ENCODE measurements at places on chromosomes 11 and 22. TPM values are rescaled to one million over a fixed set of nuclear protein-coding genes. Genes with fewer than 3 reads are reported as not detected.

DNA sequence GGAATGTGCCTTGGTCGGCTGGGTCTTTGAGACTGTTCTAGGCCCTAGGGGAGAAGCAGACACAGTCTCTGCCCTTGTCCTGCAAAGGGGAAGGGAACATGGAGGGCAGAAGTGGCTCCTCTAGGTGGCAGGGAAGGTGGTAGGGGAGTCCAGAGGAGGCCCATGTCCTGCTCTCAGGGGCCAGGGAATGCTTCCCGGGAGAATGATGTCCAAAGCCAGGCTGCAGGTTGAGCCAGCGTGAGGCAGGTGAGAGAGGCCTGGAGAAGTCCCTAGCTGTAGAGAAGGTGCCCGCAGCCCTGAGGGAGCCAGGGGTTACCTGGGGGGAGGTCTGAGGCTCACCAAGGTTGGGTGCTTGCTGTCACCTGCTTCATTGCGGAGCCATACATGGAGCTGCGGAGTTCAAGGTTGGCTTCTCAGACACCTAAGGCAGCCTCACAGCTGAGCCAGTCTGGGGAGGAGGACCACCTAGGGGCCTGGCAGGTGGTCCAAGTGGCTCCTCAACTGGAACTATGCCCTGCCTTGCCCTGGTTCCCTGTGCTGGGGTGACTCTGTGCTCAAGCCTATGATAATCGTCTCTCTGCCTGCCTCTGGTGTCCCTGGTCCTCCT lies 46.1 kb downstream of the SMIM38 start:
- no peak for DNase-seq

- no peak for DNase-seq
Observed at GRCh38 chr11:131064373-131064991, 148.2 kb upstream of the SNX19 start.

- DNase-seq: no peak
Observed at GRCh38 chr22:19873960-19874306, 19.3 kb upstream of the GNB1L start.

Gene OR52A1
- not detected for total RNA-seq

- DNase-seq: no peak
Observed at GRCh38 chr11:119262668-119263351, 54.1 kb downstream of the MCAM start.

Gene FXYD6
- total RNA-seq: not detected

Gene GRAMD1B
- total RNA-seq: 10.5 TPM

DNA sequence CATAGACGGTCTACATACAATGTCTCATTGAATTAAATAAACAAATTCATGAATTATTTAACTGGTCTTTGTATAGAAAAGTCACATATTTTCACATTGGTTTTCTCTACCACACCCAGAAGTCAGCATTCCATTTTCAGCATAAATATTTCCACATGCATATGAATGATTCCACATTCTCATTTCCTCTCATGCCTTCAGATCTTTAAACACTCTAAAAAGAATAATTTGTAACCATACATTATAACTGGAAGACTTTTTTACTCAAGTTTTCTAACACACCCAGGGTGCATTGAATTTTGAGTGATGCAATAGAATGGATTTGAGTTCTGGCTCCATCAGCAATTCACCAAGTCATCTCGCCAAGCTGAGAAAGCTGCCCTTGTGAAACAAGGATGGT lies 501.8 kb upstream of the TENM4 start:
- no peak for DNase-seq

Gene FOLR2
- not detected for total RNA-seq

Gene CCDC86
- total RNA-seq: 11.6 TPM

- DNase-seq: no peak
Observed at GRCh38 chr22:24103301-24103700, 78.0 kb upstream of the SUSD2 start.

DNA sequence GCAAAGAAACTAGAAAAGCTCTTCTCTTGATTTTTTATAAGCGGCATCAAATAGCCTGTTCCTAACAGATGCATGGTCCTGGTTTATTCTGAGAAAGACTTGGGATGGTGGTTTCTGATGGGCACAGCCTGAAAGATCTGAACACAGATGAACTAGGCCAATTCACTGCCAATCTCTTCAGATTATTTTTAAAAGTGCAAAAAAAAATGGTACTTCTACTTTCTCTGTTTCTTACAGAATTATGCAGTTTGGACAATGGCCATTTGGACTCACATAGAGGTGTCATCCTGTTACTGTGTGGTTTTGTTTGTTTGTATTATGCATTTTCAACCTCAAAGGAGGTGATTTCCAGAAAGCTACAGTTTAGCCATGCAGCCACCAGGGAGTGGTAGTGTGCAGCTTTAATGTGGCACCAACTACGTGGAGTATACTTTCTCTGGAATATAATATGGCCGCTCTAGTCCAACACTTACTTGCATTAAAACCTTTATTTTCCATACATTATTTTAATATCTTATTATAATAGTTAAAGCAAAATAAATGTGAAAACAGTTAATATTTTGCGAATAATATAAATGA lies 469.8 kb upstream of the KIRREL3 start:
- DNase-seq: no peak

- DNase-seq: no peak
Observed at GRCh38 chr11:76642341-76642740, 28.2 kb downstream of the LRRC32 start.

- DNase-seq: no peak
Observed at GRCh38 chr11:95222817-95223216, 8.2 kb downstream of the SESN3 start.

DNA sequence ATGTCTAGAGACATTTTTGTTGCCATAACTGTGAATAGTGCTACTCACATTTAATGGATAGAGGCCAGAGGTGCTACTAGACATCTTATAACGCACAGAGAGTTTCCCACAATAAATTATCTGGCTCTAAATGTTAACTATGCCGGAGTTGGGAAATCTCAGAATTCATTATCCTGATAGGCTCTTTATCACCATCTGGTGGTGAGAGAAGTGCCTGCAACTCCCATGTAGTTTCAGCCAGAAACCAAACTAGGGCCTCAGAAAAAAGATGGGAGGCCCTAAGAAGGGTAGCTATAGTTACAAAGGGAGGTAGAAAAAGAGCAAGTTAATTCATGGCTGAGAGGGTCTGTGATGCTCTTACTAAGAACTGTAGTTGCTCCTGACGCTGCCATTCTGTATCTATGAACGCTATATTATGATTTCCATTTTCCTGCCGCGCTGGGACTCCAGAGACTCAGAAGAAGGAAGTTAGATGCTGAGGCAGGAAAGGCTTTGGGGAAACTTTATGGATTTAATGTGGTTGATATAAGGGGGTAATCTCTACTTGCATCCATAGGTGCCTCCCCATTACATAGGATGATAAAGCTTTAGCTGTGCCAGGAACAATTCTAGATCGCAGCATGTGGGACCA lies 22.9 kb upstream of the MRPL17 start:
- DNase-seq: no peak

Measured in T-cell (primary cell).